ENCODE measurements at places on chromosomes 5 and 9.

DNA sequence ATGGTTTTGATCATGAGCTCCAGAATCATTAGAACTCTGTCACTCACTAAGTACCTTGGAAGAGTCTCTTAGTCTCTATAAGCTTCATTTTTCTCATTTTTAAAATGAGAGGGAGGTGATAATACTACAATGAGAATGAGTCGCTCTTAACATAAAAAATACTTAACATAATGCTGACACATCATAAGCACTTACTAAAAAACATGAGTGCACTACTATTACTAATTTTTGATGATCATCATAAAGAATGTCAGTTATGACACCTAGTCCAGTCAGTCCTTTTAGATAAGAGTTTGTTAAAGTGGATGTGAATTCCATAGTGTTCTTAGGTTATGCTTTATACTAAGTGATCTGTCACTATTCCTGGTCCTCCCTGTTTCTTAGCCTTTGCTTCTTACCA lies 200.4 kb upstream of the SLC24A2 start:
- DNase-seq: no peak

DNA sequence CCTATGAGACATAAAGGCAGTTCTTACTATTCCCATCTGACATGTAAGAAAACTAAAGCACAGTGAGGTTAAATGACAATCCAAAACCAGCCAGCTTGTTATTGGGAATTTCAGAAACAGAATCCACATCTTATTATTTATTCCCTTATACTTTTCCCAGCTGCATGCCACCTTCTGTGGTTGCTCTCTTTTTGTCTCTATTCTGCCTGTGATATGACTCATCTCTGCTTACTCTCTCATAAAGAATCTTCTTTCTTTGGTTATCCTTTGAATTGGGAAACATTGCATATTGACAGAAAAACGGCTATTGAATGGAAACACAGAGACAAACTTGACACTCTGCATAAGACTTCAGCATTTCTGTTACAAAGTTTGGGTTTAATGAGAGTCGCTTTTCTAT lies 183.2 kb downstream of the TLR4 start:
- DNase-seq: no peak

GRCh38 chr5:171762903-171763302 lies 22.7 kb upstream of the SMIM23 start:
- DNase-seq: no peak

DNA sequence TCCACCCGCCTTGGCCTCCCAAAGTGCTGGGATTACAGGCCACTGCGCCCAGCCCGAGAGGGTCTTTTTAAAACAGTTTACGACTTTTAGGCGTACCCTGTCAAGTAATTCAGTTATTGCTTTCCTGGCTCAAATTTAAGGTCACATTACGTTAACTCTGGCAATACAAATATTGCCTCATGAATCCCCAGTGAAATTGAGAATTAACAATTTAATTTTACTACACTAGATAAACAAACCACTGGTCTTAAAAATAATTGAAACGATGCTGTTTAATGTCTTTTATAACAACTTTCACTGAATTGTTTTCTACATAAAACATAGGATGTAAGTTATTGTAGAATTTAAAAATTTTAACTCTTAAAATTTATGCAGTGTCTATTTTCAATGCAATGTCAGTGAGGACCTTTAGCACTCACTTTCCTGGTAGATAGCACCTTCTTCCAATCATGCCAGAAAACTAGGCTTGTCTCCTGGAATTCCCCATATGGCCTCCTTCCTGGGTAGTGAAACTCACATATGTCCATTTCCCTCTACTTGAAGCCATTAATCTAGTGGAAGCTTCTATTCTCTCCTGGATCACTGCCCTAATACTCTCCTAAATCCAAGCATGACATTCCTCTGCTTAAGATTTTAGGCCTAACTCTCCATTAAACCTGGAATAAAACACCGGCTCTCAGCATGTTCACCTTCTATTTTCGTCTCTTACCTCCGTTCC lies 13.5 kb downstream of the BASP1 start:
- no peak for DNase-seq

GRCh38 chr9:100880284-100880683 lies 148.2 kb upstream of the PLPPR1 start:
- no peak for DNase-seq

GRCh38 chr9:111586378-111586777 lies 13.1 kb downstream of the PTGR1 start:
- DNase-seq: no peak

All from stimulated activated CD8-positive, alpha-beta memory T cell treated with anti-CD3 and anti-CD28 coated beads, Interleukin-2, amount 100 ng/mL, for 1 hour (primary cell).